Fibroblast of the aortic adventitia (primary cell): ENCODE measurements at places on chromosomes 16 and 17. TPM values are rescaled to one million over a fixed set of nuclear protein-coding genes. Genes with fewer than 3 reads are reported as not detected.

The PRSS22 gene
- not detected in 2 replicates for total RNA-seq

The GGNBP2 gene
- 68.1 and 75.8 TPM in 2 replicates for total RNA-seq

The KRT15 gene
- 0.63 TPM in 1 of 2 replicates, not detected in the other for total RNA-seq

The CA7 gene
- total RNA-seq, result not detected in 2 replicates

The PLEKHH3 gene
- total RNA-seq, result 15.5 and 15.6 TPM in 2 replicates

The TM4SF5 gene
- not detected in 2 replicates for total RNA-seq

The ZSCAN10 gene
- not detected in 2 replicates for total RNA-seq

The MT1E gene
- 54.7 and 103 TPM in 2 replicates for total RNA-seq

The BCAR1 gene
- 26.9 and 33.4 TPM in 2 replicates for total RNA-seq

The NLRC3 gene
- not detected in 2 replicates for total RNA-seq

The WNT9B gene
- 0.09 TPM in 1 of 2 replicates, not detected in the other for total RNA-seq

The ZNF597 gene
- total RNA-seq, result 2.5 and 2.8 TPM in 2 replicates

The MMP28 gene
- 0.09 TPM in 1 of 2 replicates, not detected in the other for total RNA-seq

The OXLD1 gene
- total RNA-seq, result 20.7 and 22.2 TPM in 2 replicates

The PIPOX gene
- 1.8 and 3.0 TPM in 2 replicates for total RNA-seq
